Activated CD8-positive, alpha-beta memory T cell treated with anti-CD3 and anti-CD28 coated beads, Interleukin-2, amount 10 ng/mL, durations not matched to agents 7 days and 5 days (primary cell): ENCODE measurements at places on chromosomes 13 and 19.

DNA sequence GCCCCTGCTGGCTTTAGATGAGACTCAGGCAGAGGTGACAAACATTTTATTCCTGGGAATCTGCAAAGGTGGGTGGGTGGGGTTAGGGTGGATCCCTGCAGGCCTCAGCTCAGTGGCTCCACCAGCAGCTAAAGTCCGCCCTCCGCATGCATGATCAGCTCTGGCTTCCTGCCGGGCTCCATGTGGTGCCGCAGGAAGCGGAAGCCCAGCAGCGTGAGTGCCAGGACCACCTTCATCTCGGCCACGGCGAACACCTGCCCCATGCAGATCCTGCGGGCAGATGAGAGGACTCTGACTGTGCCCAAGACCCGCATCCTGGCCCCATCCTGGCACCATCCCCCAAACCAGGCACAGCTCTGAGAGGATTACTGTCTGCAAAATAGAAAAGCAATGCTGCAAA is 26.3 kb downstream of the CYP4F2 start:
- H3K4me3 ChIP-seq: no peak overlapping the region
- H3K27ac ChIP-seq: no peak overlapping the region
- peaks cover 11% of the 10 kb centered on the region for H3K4me1 ChIP-seq
- H3K27me3 ChIP-seq: peaks cover 22% of the 10 kb centered on the region
- no peaks in the 10 kb centered on the region for H3K36me3 ChIP-seq
- peak; percentile 62 for DNase-seq

DNA sequence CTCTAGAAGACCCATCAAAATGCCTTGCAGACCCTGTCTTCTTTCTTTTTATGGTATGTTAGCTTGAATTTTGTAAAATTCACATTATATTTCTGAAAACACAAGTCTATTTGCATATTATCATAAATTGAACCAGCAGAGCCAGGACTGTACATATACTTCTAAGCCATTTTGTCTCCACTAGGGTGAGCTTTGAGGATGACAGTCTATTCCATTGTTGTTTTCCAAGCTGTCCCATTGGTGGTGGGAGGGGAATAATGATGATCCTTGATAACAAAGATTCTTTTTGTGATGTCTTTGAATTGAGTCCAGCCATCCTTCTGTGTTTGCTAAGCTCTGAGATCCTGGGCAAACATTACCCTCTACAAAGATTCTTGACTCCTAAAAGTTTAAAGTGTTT is 359.3 kb upstream of the PCDH20 start:
- no peak overlapping the region for H3K27ac ChIP-seq
- no peaks in the 10 kb centered on the region for H3K4me1 ChIP-seq
- no peak for DNase-seq
- H3K36me3 ChIP-seq: no peaks in the 10 kb centered on the region

DNA sequence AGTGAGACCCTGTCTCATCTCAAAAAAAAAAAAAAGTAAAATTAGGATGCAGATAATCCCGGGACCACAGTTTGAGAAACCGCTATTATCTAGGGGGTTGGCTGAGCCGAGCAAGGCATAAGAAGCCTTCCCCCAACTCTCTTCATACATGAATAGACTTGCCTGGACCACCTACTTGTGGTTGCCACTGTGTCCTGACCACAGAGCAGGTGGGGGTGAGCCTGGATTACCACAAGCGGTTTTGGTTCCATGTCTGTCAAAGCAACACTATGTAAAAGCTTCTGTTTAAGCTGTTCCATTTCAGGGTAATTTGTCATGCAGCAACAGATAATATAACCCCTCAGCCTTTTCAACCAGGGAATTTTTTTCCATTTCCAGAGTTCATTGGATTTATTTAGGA is 3.3 kb upstream of the NAPA start:
- H3K27ac ChIP-seq: peak overlapping the region; percentile 79
- peaks cover 14% of the 10 kb centered on the region for H3K27me3 ChIP-seq

- H3K27me3 ChIP-seq: peaks cover 5% of the 10 kb centered on the region
- peaks cover 17% of the 10 kb centered on the region for H3K4me1 ChIP-seq
- H3K36me3 ChIP-seq: no peaks in the 10 kb centered on the region
- peak overlapping the region; percentile 83 for H3K4me3 ChIP-seq
- peak overlapping the region; percentile 91 for H3K27ac ChIP-seq
Measured at GRCh38 chr19:18204394-18205199, 755 bp upstream of the RAB3A start.

DNA sequence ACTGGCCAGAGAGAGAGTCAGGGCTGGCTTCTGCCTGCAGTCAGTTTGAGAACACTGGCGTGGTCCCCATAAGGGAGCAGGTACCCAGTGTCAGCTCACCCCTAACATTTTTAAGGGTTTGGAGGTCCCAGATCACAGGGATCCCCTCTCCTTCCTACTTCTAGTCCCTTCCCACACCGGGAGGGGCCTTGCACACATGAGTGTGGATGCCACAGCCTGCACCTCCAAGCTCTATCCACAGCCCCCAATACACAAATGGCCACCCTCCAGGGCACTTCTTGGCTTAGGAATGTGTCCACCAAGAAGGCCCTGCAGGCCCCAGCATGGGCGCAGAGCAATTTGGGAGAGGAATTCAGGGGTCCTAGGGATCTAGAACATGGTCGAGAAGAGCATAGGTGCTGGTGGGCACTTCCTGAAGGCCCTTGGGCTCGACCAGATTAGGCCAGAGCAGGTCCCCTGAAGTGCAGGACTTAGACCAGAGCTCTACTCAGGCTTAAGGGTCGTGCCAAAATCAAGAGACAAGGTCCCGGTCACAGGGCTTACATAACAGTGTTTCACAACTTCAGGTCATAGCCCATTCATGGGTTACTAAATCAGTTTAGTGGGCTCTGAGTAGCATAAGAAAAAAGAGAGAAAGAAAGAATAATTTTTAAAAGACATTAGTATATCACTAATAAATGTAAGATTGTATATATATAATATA is 16.0 kb downstream of the FXYD5 start:
- no peaks in the 10 kb centered on the region for H3K27me3 ChIP-seq
- H3K27ac ChIP-seq: no peak overlapping the region
- peaks cover 60% of the 10 kb centered on the region for H3K36me3 ChIP-seq
- H3K4me1 ChIP-seq: peaks cover 28% of the 10 kb centered on the region
- no peak for DNase-seq

- H3K4me3 ChIP-seq: no peak overlapping the region
- H3K36me3 ChIP-seq: no peaks in the 10 kb centered on the region
- no peaks in the 10 kb centered on the region for H3K4me1 ChIP-seq
- H3K27me3 ChIP-seq: no peaks in the 10 kb centered on the region
- no peak for DNase-seq
Measured at GRCh38 chr13:87322386-87322785, 348.8 kb upstream of the SLITRK5 start.

DNA sequence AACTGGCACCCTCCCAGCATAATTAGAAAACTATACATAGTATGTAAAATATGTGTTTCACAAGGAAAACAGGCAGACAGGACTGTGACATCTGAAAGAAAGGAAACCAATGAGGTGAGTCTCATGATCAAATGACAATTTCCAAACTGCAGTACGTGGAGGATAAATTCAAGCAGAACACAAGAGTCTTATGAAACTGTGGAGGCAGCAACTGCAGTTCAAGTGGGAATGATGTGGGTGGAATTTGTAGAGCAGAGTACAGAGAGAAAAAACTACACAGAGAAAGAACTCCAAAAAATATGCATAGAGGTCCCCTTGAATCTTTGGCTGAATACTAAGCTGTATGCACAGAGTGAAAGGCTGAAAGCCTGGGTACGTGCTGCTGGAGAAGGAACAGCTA is 9.7 kb downstream of the SIGLEC6 start:
- H3K36me3 ChIP-seq: no peaks in the 10 kb centered on the region
- no peaks in the 10 kb centered on the region for H3K4me1 ChIP-seq

DNA sequence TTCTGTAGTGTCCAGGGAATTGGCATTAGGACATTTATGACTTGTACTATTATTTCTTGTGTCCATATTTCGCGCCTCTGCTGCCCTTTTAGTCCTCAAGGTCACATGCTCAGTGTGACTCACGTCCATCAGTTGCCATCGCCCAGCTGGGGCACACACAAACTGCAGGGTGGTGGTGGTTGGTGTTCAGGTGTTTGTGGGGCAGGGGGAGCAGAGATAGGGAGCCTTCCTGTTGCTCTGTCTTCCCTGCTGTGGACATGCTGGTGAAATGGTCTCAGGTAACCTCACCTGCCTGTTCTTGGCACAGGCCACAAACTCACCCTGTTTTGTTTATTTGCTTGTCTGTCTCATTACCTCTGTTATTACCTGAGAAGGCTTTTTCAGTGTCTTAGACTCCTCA is 22.4 kb downstream of the PRR12 start:
- H3K27me3 ChIP-seq: no peaks in the 10 kb centered on the region
- H3K4me1 ChIP-seq: peaks cover 16% of the 10 kb centered on the region
- no peak for DNase-seq
- H3K4me3 ChIP-seq: no peak overlapping the region
- peak overlapping the region; percentile 76 for H3K27ac ChIP-seq

DNA sequence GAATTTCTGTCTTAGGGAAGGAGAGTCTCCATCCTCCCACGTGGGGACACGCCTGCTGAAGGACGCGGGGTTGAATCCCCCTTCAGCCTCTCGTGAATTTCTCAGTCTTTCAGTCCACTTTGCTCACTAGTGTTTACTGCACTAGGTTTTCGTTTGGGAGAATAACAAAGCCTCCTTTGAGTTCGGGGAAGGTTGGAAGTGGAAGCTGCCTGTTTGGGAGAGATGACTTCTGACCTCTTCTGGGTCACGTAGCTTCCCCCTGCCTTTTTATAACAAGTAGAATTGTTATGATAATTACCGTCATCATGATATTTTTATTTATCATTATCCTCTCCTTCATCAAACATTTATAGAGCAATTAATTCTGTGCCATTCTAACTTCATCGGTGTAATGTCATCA is 60.7 kb downstream of the ATP11A start:
- H3K4me1 ChIP-seq: peaks cover 10% of the 10 kb centered on the region
- H3K27me3 ChIP-seq: no peaks in the 10 kb centered on the region
- H3K36me3 ChIP-seq: no peaks in the 10 kb centered on the region
- no peak overlapping the region for H3K4me3 ChIP-seq

- no peak overlapping the region for H3K27ac ChIP-seq
- H3K36me3 ChIP-seq: no peaks in the 10 kb centered on the region
- H3K27me3 ChIP-seq: peaks cover 45% of the 10 kb centered on the region
- no peak overlapping the region for H3K4me3 ChIP-seq
- peaks cover 9% of the 10 kb centered on the region for H3K4me1 ChIP-seq
Measured at GRCh38 chr13:60230593-60230992, 66.9 kb upstream of the DIAPH3 start.

GRCh38 chr13:77305266-77305665 is 21.6 kb downstream of the MYCBP2 start:
- no peak for DNase-seq
- H3K27ac ChIP-seq: no peak overlapping the region
- H3K4me3 ChIP-seq: no peak overlapping the region
- H3K36me3 ChIP-seq: peaks cover 38% of the 10 kb centered on the region
- H3K4me1 ChIP-seq: peaks cover 55% of the 10 kb centered on the region
- H3K27me3 ChIP-seq: no peaks in the 10 kb centered on the region

DNA sequence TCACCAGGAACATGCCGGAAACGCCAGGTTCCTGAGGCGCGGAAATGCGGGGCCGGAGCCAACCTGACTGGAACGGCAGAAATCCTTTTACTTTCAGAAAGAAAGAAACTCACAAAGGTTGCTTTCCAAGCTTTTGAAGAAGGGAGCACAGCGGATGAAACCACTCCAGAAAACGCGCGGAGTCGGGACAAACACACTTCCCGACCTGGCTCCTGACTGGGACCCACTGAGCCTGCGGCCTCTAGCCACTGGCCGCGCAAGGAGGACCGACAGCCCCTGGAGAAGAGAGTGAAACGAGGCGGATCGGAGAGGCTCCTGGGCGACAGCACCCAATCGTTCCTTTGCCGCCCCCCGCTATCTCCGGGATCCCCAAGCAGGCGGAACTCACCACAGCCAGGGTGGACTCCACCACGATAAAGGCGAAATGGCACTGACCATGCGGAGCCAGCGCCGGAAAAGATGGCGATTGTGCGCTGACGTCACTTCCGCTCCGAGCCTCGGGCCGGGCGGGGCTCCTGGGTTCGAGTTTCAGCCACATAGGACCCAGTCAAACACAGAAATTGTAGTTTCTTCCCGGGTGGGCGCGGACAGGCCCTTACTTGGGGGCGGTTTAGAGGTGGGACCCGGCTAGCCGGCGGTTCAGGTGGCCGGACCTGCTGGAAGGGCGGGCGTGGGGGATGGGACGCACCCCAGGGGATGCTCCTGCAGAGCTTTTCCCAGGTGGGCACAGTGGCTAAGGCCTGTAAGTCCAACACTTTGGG is at the start of gene ZNF121:
Gene ZNF121, minus strand, starts transcription at position 432 of the 761 bp plus-strand sequence. CDS start 16,407 bp downstream, outside the sequence.
- H3K4me3 ChIP-seq: peak within 1 kb of the TSS; percentile 92
- H3K27me3 ChIP-seq: peaks cover 7% of the 10 kb centered on the region

DNA sequence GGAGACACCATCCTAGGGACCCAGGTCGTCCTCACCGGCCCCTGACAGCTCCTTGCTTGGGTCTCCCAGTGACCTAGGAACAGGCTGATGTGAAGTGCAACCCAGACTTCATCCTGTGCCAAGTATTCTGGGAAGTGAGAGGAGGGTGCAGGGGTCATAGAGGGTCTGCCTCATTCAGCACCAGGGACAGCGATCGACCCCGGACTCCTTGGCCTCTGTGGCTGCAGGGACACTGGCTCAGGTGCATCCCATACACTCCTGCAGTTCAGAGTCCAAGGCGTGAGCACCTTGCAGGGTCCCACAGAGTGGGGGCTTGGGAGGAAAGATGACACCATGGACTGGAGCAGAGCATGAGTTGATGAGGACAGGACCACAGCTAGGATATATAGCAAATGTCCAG is 10.0 kb upstream of the OR10H2 start:
- H3K4me1 ChIP-seq: no peaks in the 10 kb centered on the region
- no peak for DNase-seq
- no peak overlapping the region for H3K27ac ChIP-seq
- H3K27me3 ChIP-seq: peaks cover 11% of the 10 kb centered on the region
- H3K4me3 ChIP-seq: no peak overlapping the region
- no peaks in the 10 kb centered on the region for H3K36me3 ChIP-seq

- no peaks in the 10 kb centered on the region for H3K4me1 ChIP-seq
- no peak for DNase-seq
- H3K4me3 ChIP-seq: no peak overlapping the region
- no peaks in the 10 kb centered on the region for H3K36me3 ChIP-seq
- peaks cover 5% of the 10 kb centered on the region for H3K27me3 ChIP-seq
Measured at GRCh38 chr13:76837801-76838200, 48.4 kb downstream of the KCTD12 start.

- H3K4me1 ChIP-seq: no peaks in the 10 kb centered on the region
- no peaks in the 10 kb centered on the region for H3K36me3 ChIP-seq
- no peak overlapping the region for H3K4me3 ChIP-seq
- no peak for DNase-seq
Measured at GRCh38 chr13:84951128-84951527, 848.1 kb downstream of the SLITRK6 start.

DNA sequence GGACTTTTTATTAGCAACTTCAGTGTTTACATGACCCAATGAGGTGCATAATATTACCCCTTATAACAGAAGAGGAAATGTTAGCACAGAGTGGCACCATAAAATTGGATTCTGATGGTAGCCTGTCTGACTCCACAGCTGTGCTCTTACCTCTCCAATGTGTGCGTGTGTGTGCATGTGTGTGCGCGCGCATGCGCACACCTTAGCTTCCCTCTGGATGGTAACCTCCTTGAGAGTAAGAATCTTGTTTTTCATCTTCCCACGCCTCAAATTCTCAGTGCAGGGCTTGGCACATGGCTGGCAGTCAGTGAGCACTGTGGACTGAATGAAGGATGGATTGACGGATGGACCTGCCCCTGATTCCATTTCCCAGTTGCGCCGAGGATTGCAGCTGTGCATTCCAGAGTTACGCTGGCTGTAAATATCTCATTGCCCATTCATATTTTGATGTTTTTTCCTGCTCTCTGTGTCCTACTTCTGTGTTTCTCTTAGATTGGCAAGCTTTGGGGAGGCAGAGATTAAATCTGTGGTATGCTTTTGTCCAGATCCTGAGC is 99.2 kb upstream of the WASF3 start:
- no peak for DNase-seq
- H3K4me3 ChIP-seq: no peak overlapping the region
- no peaks in the 10 kb centered on the region for H3K4me1 ChIP-seq
- no peaks in the 10 kb centered on the region for H3K36me3 ChIP-seq
- H3K27ac ChIP-seq: no peak overlapping the region
- H3K27me3 ChIP-seq: peaks cover 19% of the 10 kb centered on the region
